Osteocyte (in vitro differentiated cells): ENCODE measurements at places on chromosomes 16 and 17. TPM values are rescaled to one million over a fixed set of nuclear protein-coding genes. Genes with fewer than 3 reads are reported as not detected.

DNA sequence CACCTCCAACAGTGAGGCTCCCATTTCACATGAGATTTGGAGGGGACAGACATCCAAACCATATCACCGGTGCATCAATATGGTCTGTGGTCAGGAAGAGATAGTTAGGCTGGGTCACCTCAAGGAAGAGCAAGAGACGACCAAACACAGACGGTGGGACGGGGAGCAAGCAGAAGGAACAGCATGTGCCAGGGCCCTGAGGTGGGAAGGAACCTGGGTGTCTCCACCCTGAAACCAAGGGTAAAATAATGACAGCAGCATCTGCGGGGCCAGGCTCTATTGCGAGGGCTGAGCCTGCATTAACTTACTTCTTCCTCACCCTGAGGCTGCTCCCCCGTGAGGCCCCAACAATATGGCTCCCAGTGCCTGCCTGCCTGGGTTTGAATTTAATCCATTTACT, 8.9 kb upstream of the PRSS21 start:
- DNase-seq: no peak

CALB2 gene
- total RNA-seq: not detected in 2 replicates

DNA sequence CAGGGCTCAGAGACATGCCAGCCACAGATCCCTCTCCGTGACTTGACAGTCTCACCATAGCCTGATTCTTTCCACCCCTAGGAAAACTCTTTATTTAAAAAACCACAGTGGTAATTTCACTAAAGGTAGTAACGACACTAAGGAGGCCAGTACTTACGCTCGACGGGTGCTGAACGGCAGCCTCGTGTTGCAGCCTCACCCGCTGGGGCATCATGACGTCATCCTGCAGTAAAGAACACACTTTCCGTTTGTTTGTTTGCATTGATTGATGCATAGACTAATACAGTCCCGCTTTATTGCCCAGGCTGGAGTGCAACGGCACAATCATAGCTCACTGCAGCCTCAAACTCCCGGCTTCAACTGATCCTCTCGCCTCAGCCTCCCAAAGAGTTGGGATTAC, 65.1 kb upstream of the METRNL start:
- no peak for DNase-seq

NDRG4 gene
- 10.5 and 13.1 TPM in 2 replicates for total RNA-seq

DNA sequence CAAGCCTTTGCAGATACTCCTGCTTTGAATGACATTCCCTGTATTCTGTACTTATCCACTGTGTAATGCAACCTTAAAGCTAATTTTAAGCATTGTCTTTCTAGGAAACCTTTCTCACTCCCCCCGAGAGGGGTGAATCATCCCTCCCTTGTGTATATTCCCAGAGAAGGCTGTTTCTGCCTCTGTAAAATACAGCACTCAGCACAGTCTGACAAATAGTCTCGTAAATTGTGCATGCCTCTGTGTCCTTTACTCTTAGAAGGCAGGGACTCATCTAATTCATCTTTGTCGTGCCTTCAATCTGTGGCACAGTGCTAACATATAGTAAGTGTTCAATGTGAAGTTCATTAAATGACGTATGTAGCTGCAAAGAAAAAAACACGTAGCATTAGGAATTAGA, 200.7 kb downstream of the CA10 start:
- no peak for DNase-seq

CDK10 gene
- 67.2 and 91.5 TPM in 2 replicates for total RNA-seq

CA5A gene
- total RNA-seq: not detected in 2 replicates

OR1A1 gene
- not detected in 2 replicates for total RNA-seq

- DNase-seq: no peak
Observed at GRCh38 chr17:73838815-73839214, 194.6 kb upstream of the SDK2 start.

DNA sequence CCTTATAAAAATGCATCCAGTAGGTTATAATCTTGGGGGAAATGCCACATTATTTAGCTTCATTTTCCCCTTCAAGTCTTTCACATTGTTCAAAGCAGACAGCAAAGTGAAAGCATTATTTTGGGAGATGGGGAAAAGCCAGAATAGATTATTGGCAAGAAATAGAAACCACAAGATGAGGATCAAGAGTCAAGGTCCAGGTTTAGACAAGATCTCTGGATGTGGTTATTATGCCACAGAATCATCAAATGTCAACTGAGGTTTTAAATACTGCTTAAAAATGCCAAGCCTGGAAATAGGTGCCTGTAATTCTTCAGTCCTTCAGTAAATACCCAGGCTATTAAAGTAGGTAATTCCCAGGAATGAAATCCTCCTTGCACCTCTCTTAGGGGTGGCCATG, 65.1 kb upstream of the ALOX12 start:
- DNase-seq: no peak

MYO15B gene
- total RNA-seq: 40.8 and 42.5 TPM in 2 replicates

GRCh38 chr17:58506354-58507080, 7.9 kb downstream of the MTMR4 start:
- no peak for DNase-seq

- DNase-seq: no peak
Observed at GRCh38 chr16:84505249-84506187, 1.1 kb upstream of the MEAK7 start.

TPPP3 gene
- 1.4 and 1.5 TPM in 2 replicates for total RNA-seq

DNA sequence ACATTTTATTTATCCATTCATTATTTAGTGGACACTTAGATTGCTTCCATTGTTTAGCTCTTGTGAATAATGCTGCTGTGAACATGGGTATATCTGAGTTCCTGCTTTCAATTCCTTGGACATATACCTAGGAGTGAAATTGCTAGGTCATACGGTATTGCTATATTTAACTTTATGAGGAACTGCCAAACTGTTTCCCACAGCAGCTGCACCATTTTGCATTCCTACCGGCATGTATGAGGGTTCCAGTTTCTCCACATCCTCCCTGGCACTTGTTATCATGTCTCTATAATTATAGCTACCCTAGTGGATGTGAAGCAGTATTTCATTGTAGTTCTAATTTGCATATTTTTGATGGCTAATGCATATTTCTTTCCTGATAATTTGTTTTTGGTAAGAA, 23.7 kb upstream of the DRG2 start:
- no peak for DNase-seq

DNA sequence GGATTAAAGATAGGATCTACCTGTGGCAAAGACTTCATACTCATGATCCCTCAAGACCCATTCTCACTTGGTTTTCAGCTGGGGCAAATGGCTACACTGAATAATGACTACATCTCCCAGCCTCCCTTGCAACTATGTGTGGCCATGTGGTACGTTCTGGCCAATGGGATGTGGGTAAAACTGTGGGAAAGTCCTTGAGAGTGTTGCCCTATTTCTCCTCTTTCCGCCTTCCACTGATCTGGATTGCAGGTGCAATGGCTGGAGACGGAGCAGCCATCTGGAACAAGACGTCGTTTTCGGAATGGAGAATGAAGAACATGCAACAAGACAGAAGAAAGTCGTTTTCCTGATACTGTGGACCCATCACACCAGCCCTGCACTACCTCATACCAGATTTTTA, 48.5 kb downstream of the HAPSTR1 start:
- no peak for DNase-seq

GRCh38 chr16:3580686-3581085, 3.5 kb upstream of the NLRC3 start:
- DNase-seq: no peak

RHBDL3 gene
- 0.11 TPM in 1 of 2 replicates, not detected in the other for total RNA-seq

HSDL1 gene
- total RNA-seq: 18.0 and 20.7 TPM in 2 replicates

CPHXL2 gene
- not detected in 2 replicates for total RNA-seq

GRCh38 chr16:73543970-73544599, 496.2 kb upstream of the ZFHX3 start:
- DNase-seq: no peak

DNA sequence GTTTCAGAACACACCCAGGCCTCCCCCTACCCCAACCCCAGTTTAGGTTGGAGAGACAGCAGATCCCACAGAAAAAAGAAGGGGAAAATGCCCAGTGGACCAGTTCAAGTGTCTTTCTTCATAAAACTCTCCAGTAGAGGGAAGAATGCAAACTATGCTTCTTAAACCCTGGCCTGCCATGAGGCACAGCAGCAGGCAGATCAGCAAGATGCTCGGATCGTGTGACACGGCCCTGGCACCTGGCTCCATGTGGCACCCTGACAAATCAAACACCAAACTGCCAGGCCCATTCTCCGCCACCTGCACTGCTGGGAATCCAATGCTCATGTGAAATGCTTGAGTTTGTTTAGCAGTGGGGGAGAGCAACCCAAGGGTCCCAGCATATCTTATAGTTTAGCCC, 166.8 kb downstream of the SOX9 start:
- DNase-seq: no peak

DNA sequence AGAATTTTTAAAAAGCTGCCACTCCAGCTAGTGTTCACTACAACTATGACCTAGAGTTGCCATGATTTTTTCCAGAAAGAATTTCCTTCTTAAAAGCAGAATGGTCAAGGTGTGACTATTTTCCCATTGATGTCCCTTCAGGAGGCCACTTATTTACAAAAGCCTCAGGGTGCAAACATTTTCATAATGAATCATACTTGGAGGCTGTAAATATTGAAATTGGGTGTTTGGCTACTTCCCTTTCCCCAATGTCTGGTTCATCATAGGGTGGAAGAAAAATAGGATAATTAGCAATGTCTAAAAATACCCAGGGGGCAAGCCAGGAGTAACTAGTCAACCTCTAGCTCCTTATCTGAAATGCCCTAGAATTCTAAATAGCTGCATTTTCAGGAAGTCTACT, 18.8 kb downstream of the AXIN2 start:
- DNase-seq: no peak

GRCh38 chr16:87778476-87778829, 12.7 kb upstream of the KLHDC4 start:
- no peak for DNase-seq

GRCh38 chr16:1818204-1818872, 8.3 kb downstream of the HAGH start:
- no peak for DNase-seq

- no peak for DNase-seq
Observed at GRCh38 chr16:86533767-86534351, 21.2 kb downstream of the MTHFSD start.

GPRC5B gene
- total RNA-seq: 0.46 and 0.76 TPM in 2 replicates

DNA sequence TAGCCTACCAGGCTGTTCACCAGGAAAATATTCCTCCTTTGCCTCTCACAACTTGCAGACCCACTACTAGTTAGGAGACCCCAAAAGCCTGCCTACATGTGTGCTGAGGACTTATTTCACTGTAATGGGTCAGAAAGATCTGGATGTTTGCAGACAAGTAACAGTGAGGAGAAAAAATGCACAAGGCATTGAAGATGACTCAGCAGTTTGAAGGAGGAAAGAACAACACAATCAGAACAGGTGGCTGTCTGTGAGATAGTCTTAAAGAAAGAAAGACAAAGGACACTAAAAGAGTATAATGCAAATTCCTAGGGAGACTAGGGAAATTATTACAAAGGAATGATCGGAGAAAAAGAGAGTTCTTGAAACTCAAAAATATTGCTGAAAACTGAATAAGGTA, 69.0 kb downstream of the ANKFN1 start:
- no peak for DNase-seq

- no peak for DNase-seq
Observed at GRCh38 chr17:31067691-31068184, 27.0 kb upstream of the NF1 start.
